Chondrocyte (in vitro differentiated cells): ENCODE measurements at places on chromosomes 16 and 17. TPM values are rescaled to one million over a fixed set of nuclear protein-coding genes. Genes with fewer than 3 reads are reported as not detected.

- no peak overlapping the region for H3K4me3 ChIP-seq
- H3K27me3 ChIP-seq: no peaks in the 10 kb centered on the region
- H3K36me3 ChIP-seq: no peaks in the 10 kb centered on the region
- no peak for DNase-seq
- H3K27ac ChIP-seq: no peak overlapping the region
- no peaks in the 10 kb centered on the region for H3K4me1 ChIP-seq
These were observed 119.2 kb downstream of the MAP2K6 start for GRCh38 chr17:69533481-69534234.

- H3K36me3 ChIP-seq: no peaks in the 10 kb centered on the region
- DNase-seq: no peak
These were observed 1.8 kb upstream of the BCL6B start for GRCh38 chr17:7020894-7021664.

- DNase-seq: no peak
- H3K27me3 ChIP-seq: no peaks in the 10 kb centered on the region
- no peaks in the 10 kb centered on the region for H3K36me3 ChIP-seq
- H3K27ac ChIP-seq: no peak overlapping the region
These were observed 12.6 kb upstream of the TCF25 start for GRCh38 chr16:89860747-89861304.

DNA sequence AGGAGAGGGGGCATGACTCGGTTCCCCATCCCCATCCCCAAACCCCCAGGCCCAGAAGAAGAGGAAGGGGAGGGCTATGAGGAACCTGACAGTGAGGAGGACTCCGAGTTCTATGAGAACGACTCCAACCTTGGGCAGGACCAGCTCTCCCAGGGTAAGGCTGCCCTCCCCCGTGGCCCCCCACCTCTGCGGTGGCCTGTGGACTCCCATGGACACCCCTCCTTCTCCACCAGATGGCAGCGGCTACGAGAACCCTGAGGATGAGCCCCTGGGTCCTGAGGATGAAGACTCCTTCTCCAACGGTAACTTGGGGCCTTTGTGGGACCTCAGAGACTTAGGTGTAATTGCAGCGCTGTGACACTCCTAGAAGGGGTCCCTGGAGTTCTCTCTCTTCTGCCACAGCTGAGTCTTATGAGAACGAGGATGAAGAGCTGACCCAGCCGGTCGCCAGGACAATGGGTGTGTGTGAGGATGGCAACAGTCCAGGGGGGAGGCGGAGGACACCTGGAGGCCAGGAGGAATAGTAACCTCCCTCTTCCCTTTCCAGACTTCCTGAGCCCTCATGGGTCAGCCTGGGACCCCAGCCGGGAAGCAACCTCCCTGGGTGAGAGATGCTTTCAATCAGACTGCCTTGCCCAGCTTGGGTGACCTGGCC, 5.6 kb downstream of the CD19 start:
- H3K27ac ChIP-seq: no peak overlapping the region
- H3K4me1 ChIP-seq: no peaks in the 10 kb centered on the region
- no peak overlapping the region for H3K4me3 ChIP-seq

DBNDD1 gene
- 2.8 to 3.7 TPM (median 3.0 TPM) in 3 replicates for total RNA-seq

STAT3 gene
- total RNA-seq: 164 to 203 TPM (median 164 TPM) in 3 replicates

GRCh38 chr17:12040478-12040877, 19.8 kb downstream of the MAP2K4 start:
- no peaks in the 10 kb centered on the region for H3K36me3 ChIP-seq
- H3K4me1 ChIP-seq: peaks cover 31% of the 10 kb centered on the region
- no peak overlapping the region for H3K27ac ChIP-seq
- H3K27me3 ChIP-seq: no peaks in the 10 kb centered on the region

RECQL5 gene
- total RNA-seq: 20.4 to 30.4 TPM (median 21.1 TPM) in 3 replicates

GRCh38 chr17:27384261-27384701, 72.0 kb upstream of the KSR1 start:
- H3K27ac ChIP-seq: peak overlapping the region; percentile 92
- no peaks in the 10 kb centered on the region for H3K27me3 ChIP-seq
- no peaks in the 10 kb centered on the region for H3K36me3 ChIP-seq

DNA sequence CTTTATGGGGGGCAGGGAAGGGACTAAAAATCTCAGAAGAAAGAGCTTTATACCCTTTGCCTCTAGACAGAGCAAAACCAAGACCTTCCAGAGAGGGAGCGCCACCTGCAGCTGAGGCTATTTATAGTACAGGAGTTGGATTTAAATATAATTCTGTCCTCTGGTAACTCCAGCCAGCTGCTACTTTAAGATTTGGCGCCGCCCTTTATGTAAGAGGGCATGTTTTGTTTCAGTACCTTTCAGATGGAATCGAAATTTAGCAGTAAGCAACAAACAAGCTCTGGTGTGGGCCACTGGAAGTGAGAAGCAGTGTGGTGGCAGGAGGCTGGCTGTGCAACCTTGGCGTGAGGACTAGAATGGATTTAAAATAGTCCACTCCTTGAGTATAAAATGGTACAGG, 5.2 kb upstream of the GUCY2D start:
- no peak overlapping the region for H3K4me3 ChIP-seq
- peaks cover 34% of the 10 kb centered on the region for H3K27me3 ChIP-seq
- no peaks in the 10 kb centered on the region for H3K4me1 ChIP-seq

- DNase-seq: no peak
- H3K4me1 ChIP-seq: no peaks in the 10 kb centered on the region
- H3K36me3 ChIP-seq: no peaks in the 10 kb centered on the region
- H3K27ac ChIP-seq: no peak overlapping the region
- H3K27me3 ChIP-seq: no peaks in the 10 kb centered on the region
- H3K4me3 ChIP-seq: no peak overlapping the region
These were observed 115.1 kb downstream of the PPM1E start for GRCh38 chr17:58870747-58871146.

ZSCAN10 gene
- total RNA-seq: not detected in 3 replicates

DNA sequence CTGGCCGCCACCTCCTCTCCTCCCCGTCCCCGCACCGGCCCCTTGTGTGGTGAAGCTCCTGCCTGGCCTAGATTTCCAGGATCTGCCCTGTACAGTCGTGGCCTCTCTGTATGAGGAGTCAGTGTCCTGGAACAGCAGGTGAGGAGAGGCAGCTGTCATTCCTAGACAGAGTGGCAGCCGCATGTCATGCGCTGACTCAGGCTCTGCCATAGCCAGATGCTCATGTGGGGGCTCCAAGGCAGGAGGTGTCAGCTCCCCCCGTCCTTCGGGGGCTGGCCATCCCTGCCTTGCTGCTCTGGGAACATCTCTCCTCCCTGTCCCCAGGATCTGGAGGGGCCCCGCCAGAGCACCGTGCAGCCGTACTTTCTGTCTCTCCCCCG, 60.4 kb downstream of the BAIAP2 start:
- peaks cover 1% of the 10 kb centered on the region for H3K36me3 ChIP-seq
- H3K27me3 ChIP-seq: no peaks in the 10 kb centered on the region
- H3K27ac ChIP-seq: peak overlapping the region; percentile 96
- peaks cover 48% of the 10 kb centered on the region for H3K4me1 ChIP-seq
- no peak for DNase-seq

DNA sequence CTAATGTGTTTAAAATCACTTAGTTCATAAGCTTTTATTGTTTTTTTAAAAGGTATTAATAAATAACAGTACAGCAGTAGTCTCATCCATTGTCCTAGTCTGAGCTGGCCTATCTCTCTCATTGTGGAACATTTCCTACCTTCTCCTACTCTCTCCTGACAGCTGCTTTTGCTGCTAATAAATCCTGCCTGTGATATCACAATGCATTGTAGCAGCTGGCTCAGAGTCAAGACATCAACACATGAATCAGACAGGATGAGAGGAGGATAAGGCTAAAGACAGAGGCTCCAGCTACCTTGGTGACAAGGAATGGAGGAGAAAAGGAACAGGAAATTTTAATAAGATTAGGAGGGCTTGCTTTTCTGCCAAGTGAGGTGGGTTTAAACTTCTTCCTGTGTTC, 626.1 kb downstream of the HS3ST4 start:
- no peak for DNase-seq
- no peaks in the 10 kb centered on the region for H3K36me3 ChIP-seq
- H3K4me1 ChIP-seq: no peaks in the 10 kb centered on the region
- no peak overlapping the region for H3K4me3 ChIP-seq

GRCh38 chr17:83136156-83136555, 56.7 kb downstream of the METRNL start:
- H3K4me1 ChIP-seq: peaks cover 3% of the 10 kb centered on the region
- DNase-seq: peak; percentile 81
- no peak overlapping the region for H3K4me3 ChIP-seq
- H3K36me3 ChIP-seq: no peaks in the 10 kb centered on the region
- H3K27me3 ChIP-seq: peaks cover 6% of the 10 kb centered on the region

- peaks cover 12% of the 10 kb centered on the region for H3K27me3 ChIP-seq
- H3K4me3 ChIP-seq: no peak overlapping the region
- no peak overlapping the region for H3K27ac ChIP-seq
- DNase-seq: no peak
- H3K4me1 ChIP-seq: no peaks in the 10 kb centered on the region
These were observed 5.1 kb downstream of the C1QTNF8 start for GRCh38 chr16:1090620-1091587.

CD300E gene
- total RNA-seq: not detected in 3 replicates

DNA sequence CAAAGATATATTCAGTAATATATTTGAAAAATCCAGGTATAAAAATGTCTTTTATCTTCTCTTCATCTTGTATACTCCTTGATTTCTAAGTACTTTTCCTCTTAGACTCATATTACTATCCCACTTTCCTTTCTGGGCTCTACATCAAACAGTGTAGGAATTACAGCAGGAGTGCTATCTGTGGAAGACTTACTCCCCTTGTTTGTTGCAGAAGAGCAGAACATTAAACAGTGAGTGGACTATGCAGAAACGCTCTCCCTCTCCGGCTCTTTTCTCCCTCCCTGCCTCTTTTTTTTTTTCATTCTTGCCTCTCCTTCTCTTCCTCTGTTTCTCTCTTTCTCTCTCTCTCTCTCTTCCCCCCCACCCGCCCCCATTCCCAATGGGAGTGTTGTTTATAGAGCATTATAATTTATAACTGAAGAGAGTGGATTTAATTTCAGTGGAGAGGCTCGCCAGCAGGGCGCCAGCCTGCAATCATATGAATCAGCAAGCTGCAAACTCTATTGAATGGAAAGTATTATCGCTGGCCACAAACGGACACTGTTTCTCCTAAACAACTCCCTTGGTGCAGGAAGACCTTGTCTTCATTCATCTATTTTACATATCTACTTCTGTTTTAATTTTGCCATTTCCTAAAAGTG, 242.3 kb upstream of the TBX2 start:
- H3K4me3 ChIP-seq: peak overlapping the region; percentile 31
- no peak overlapping the region for H3K27ac ChIP-seq
- no peaks in the 10 kb centered on the region for H3K36me3 ChIP-seq
- peaks cover 50% of the 10 kb centered on the region for H3K4me1 ChIP-seq
- H3K27me3 ChIP-seq: peaks cover 2% of the 10 kb centered on the region

- no peaks in the 10 kb centered on the region for H3K36me3 ChIP-seq
- H3K27ac ChIP-seq: no peak overlapping the region
- no peak overlapping the region for H3K4me3 ChIP-seq
- H3K4me1 ChIP-seq: peaks cover 22% of the 10 kb centered on the region
- H3K27me3 ChIP-seq: no peaks in the 10 kb centered on the region
These were observed 9.3 kb downstream of the FBXO31 start for GRCh38 chr16:87374313-87374712.

- H3K27me3 ChIP-seq: peaks cover 14% of the 10 kb centered on the region
- no peaks in the 10 kb centered on the region for H3K4me1 ChIP-seq
- peaks cover 4% of the 10 kb centered on the region for H3K36me3 ChIP-seq
- no peak for DNase-seq
- H3K4me3 ChIP-seq: no peak overlapping the region
- no peak overlapping the region for H3K27ac ChIP-seq
These were observed 15.0 kb downstream of the OR1F1 start for GRCh38 chr16:3202903-3203539.

OR1A1 gene
- not detected in 3 replicates for total RNA-seq

PLLP gene
- 0.02 TPM in 1 of 3 replicates, not detected in the others for total RNA-seq

PRSS21 gene
- total RNA-seq: not detected in 3 replicates

DNA sequence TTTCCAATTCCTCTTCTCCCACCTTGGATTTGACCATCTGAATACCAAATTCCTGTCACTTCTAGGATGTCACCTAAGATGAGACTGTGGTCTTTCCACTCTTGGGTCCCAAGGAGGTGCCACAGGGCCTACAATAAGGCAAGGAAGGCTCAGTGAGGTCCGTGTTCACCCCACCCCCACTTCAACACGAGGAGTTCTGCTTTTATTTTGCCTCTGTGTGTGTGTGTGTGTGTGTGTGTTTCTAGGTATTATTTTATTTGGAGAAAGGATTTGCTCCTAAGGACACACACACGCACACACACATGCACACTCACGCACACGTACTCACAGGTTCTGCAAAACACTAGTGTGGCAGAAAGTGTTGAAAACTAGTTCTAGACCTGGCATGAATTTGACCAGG, 24.5 kb upstream of the PHOSPHO1 start:
- H3K4me1 ChIP-seq: peaks cover 4% of the 10 kb centered on the region
- no peak overlapping the region for H3K27ac ChIP-seq
- H3K27me3 ChIP-seq: no peaks in the 10 kb centered on the region
- DNase-seq: no peak
- no peak overlapping the region for H3K4me3 ChIP-seq

DPEP2NB gene
- not detected in 3 replicates for total RNA-seq

PYDC1 gene
- not detected in 3 replicates for total RNA-seq

- H3K27me3 ChIP-seq: peaks cover 3% of the 10 kb centered on the region
- DNase-seq: peak; percentile 12
- H3K4me1 ChIP-seq: no peaks in the 10 kb centered on the region
- no peak overlapping the region for H3K4me3 ChIP-seq
- H3K27ac ChIP-seq: no peak overlapping the region
These were observed 59.4 kb downstream of the METRNL start for GRCh38 chr17:83138820-83139219.

DHRS7C gene
- 0.62 to 1.8 TPM in 2 of 3 replicates, not detected in the other for total RNA-seq

DNA sequence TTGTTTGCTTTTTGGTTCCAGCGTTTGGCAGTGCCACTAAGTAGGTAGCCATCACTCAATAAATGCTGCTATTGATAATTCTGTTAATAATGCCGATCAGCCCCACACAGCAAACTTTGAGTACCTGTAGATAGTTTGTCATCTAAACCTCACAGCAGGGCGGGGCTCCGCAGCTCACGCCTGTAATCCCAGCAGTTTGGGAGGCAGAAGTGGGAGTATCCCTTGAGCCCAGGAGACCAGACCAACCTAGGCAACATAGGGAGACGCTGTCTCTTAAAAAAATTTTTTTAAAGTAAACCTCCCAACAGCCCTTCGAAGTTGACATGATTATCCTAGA, 1.6 kb downstream of the BFAR start:
- no peaks in the 10 kb centered on the region for H3K27me3 ChIP-seq
- peak overlapping the region; percentile 96 for H3K4me3 ChIP-seq
- DNase-seq: peak; percentile 42
- peak overlapping the region; percentile 99 for H3K27ac ChIP-seq
- peaks cover 48% of the 10 kb centered on the region for H3K4me1 ChIP-seq

KIFC3 gene
- 74.4 to 135 TPM (median 75.6 TPM) in 3 replicates for total RNA-seq

- no peak for DNase-seq
- H3K27ac ChIP-seq: no peak overlapping the region
- no peaks in the 10 kb centered on the region for H3K27me3 ChIP-seq
- peaks cover 18% of the 10 kb centered on the region for H3K4me1 ChIP-seq
- H3K36me3 ChIP-seq: no peaks in the 10 kb centered on the region
These were observed 2.5 kb upstream of the CDH3 start for GRCh38 chr16:68642436-68643101.

DNA sequence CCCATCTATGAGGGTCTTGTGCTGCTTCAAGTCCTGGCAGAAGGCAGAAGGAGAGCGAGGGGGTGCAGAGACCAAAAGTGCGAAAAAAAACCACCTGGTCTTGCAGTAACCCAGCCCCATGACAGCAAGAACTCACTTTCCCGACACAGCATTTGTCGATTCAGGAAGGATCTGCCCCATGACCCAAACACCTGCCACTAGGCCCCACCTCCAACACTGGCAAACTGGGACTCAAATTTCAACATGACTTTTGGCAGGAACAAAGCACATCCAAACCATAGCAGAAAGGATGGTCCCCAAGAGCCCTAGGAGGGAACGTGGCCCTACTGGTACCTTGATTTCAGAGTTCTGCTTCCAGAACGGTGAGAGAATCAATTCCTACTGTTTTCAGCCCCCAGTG, 34.7 kb upstream of the KLHDC4 start:
- no peaks in the 10 kb centered on the region for H3K36me3 ChIP-seq
- no peaks in the 10 kb centered on the region for H3K4me1 ChIP-seq
- H3K27ac ChIP-seq: no peak overlapping the region
- no peak for DNase-seq
- H3K27me3 ChIP-seq: no peaks in the 10 kb centered on the region
- H3K4me3 ChIP-seq: no peak overlapping the region
